GM20000 (cell line): ENCODE measurements at places on chromosomes 3 and 15.

DNA sequence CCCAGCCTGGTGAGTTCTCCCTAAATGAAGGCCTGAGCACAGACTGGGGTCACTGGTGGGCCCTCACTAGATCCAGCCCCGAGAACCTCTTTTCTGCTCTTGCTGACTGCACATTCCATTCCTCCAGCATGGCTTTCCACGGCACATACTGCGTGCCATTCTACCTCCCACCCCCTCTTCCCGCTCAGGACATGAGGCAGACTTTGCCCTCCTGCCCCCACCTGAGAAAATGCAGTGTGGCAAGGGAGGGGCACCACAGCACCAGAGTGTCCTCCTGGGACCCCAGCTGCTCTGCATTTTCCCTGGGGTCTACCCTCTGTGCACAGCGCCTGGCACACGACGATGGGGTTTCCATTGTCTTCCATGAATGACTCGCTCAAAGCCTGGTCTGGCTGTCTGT, 6.1 kb upstream of the SLCO2A1 start:
- DNase-seq, result no peak

- no peak for DNase-seq
These were observed 818.2 kb upstream of the LMCD1 start for GRCh38 chr3:7683426-7683825.

GRCh38 chr3:174099724-174100123, 702.2 kb downstream of the NLGN1 start:
- DNase-seq, result no peak

- DNase-seq, result no peak
These were observed 22.1 kb downstream of the MAPKAPK3 start for GRCh38 chr3:50639055-50639494.

DNA sequence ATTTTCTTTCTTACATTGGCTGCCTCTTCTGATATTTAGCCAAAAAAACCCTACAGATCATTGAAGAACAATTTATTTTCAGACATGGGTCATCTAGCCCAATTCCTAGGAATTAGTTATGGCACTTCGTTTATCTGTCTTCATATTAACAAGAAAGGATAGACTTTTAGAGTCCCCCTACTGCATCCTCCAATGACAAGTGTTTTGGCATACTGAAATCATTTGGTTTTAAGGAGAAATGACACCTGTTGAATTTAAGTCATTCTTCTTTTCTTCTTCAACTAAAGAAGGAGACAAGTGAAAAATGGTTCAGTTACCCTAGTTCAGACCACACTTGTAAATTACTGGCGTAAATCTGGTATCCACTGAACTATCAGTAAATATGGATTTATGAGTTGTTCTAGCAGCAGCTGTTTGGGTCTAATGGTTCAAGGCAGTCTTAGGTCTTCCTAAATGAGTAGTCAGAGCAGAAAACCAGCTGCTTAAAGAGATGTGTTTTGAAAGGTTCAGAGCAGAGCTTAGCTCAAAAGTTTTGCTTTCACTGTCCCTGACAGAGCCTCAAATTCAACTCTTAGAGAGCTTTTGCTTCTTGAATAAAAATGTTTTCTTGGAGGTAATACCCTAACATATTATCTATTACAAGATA, 5.6 kb downstream of the VGLL3 start:
- no peak for DNase-seq

- no peak for DNase-seq
These were observed 13.7 kb downstream of the MAP1A start for GRCh38 chr15:43531018-43531670.

DNA sequence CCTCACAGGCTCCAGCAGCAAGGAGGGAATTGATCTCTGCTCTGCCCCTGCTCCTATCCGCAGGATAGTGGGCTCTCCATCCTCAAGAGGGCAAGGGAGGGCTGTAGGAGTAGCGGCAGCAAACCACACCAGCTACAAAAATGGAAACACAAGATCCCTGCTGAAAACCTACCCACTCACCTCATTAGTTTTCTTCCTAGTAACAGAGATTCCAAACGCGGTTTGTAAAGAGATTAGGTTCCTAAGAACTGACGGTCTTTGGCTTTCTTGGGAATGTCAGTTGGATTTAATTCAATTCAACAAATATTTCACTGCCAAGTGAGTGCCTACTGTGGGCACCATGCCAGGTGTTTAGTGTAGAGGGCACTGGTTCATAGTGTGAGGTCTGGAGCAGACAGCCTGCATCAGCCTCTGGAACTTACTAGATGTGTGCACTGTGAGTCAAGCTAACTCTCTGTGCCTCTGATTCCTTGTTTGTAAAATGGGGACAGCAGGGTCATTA, 84.7 kb downstream of the MRPL46 start:
- no peak for DNase-seq

- no peak for DNase-seq
These were observed 38.9 kb upstream of the KIF23 start for GRCh38 chr15:69375151-69375790.

GRCh38 chr3:88984832-88985231, 122.6 kb upstream of the EPHA3 start:
- no peak for DNase-seq

DNA sequence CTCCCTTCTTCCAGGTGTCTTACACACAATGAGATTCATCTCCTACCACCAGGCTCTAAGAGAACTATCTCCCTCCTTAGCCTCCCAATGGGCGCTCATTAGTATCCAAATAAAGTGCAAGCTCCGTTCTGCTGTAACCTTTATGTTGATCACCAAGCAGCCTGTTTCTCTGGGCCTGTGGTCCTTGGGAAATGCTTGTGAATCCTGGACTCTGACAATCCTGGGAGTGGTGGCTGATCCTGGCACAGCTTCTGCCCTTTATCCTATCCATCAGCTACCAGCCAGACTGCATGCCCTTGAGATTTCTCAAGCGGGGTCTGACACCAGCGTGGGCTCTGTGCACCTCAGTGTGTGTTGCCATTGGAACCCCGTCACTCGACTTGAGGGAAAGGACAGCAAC, 26.1 kb upstream of the USP3 start:
- DNase-seq, result no peak

DNA sequence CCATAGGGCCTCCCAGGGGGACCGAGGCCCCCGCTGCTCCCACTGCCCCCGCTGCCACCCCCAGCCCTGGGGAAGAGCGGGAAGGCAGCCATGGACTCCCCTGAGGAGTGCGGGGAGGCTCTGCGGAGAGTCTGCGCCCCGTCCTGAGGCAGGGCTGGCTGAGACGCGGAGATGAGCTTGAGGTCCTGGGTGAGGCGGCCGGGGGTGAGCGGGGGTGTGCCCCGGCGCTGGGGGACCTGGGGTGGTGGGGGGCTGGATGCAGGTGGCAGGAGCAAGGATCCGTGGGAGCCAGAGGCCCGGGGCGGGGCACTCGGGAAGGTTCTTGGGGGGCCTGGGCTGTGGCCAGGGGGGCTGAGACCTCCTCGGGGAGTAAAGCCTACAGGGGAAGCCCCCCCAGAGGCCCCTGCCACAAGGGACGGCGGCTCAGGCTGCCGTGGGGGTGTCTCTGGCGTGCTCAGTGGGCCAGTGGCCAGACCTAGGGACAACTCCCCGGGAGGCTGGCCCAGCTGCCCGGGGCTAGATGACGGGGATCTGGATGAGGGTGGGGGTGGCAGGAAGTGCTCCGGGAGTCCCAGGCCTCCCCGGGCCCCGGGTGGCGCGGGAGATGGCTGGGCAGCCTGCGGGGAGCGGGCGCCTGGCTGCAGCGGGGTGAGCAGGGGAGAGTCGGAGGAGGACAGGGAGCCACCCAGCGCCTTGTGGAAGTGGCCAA, 45.9 kb downstream of the HCN4 start:
- no peak for DNase-seq

DNA sequence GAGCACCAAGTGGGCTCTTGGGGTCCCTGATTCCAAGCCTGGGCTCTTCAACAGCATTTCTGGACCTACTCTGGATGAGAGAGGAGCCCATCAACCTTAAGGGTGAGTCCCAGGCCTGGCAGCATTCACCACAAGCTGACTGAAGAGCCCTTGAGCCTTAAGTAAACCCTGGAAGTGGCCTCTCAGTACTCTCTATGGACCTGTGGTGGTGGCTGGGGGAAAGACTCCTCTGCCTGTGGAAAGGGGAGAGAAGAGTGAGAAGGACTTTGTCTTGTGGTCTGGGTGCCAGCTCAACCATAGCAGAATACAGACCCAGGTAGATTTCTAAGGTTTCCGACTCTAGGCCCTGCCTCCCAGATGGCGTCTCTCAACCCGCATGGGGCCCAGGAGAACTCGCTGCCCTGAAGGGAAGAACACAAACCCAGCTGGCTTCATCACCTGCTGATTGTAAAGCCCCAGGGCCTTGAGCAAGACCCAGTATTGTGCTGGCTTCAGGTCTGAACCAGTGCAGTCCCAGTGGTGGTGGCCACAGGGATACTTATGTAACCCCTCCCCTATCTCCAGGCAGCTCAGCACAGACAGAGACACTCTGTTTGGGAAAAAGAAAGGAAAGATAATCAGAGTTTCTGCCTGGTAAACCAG, 71.4 kb downstream of the TFDP2 start:
- DNase-seq, result no peak

GRCh38 chr15:49282366-49282765, 112.3 kb downstream of the GALK2 start:
- no peak for DNase-seq
